ENCODE measurements at places on chromosomes 2 and 18. TPM values are rescaled to one million over a fixed set of nuclear protein-coding genes. Genes with fewer than 3 reads are reported as not detected.

The HOXD8 gene
- 5.6 TPM for total RNA-seq

The DAPL1 gene
- not detected for total RNA-seq

The TEKT4 gene
- total RNA-seq = not detected

The ONECUT2 gene
- total RNA-seq = 0.33 TPM

The UGT1A8 gene
- total RNA-seq = not detected
